ENCODE measurements at places on chromosomes 3 and 15.

DNA sequence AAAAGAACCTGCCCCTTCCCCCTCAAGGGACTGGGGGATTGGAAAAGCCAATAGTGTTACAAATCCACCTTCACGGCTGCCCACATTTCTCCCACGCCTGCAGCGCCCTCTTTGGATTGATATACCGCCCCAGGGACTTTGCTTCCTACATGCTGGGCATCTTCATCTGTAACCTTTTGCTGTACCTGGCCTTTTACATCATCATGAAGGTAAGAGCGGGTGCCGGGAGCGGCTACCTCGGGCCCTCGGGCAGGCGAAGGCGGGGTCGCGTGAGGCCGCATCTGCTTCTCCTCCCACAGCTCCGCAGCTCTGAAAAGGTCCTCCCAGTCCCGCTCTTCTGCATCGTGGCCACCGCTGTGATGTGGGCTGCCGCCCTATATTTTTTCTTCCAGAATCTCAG lies 73.1 kb downstream of the USF3 start:
- DNase-seq = no peak

- DNase-seq = no peak
Measured at GRCh38 chr15:75123395-75123794, 78.3 kb upstream of the C15orf39 start.

- no peak for DNase-seq
Measured at GRCh38 chr15:43086551-43086950, 19.3 kb downstream of the UBR1 start.

DNA sequence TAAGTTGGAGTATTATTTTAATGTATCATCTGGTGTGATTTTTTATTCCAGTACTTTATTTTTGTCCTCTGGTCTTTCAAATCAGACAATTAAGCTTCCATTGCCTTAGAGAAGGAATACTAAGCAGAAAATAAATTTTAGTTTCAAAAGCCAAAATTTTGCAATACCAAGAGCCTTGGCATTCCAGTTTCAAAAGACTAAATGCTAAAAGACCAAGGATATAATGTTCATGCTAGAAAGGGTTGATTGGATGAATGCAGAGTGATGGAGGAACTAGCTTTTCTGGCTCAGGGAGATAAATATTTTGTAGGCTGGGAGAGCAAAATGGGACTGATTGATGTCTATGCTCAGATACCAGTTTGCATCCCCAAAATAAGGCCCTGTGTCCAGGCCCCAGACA lies 6.2 kb downstream of the CD200 start:
- no peak for DNase-seq

DNA sequence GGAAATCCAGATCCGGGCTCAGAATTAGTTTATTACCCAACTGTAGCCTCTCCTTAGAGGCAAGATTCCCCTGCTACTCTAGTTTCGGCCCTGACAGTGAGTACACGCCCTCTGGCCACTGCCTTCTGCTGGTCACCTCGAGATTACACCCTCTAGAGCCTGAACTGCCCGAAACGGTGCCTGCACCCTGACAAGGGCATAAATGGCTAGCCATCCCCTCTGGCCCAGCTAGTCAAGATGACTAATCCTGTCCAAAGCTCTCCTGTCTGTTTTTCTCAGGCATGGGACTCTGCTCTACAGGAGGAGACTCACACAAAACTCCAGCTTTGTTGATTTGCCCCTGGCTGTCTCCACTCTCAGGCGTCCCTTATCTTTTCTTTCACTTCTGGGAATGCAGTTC lies 150.5 kb upstream of the UBE2E2 start:
- no peak for DNase-seq

- no peak for DNase-seq
Measured at GRCh38 chr3:101312545-101312944, 7.8 kb downstream of the IMPG2 start.

- no peak for DNase-seq
Measured at GRCh38 chr3:13528217-13528867, 20.6 kb upstream of the FBLN2 start.

GRCh38 chr15:58564981-58565380 lies 133.2 kb downstream of the LIPC start:
- DNase-seq = no peak

GRCh38 chr3:58190291-58190690 lies 20.5 kb downstream of the DNASE1L3 start:
- DNase-seq = no peak

- no peak for DNase-seq
Measured at GRCh38 chr3:123084738-123085237, 18.0 kb downstream of the PDIA5 start.

GRCh38 chr3:173911446-173911845 lies 513.9 kb downstream of the NLGN1 start:
- DNase-seq = no peak

DNA sequence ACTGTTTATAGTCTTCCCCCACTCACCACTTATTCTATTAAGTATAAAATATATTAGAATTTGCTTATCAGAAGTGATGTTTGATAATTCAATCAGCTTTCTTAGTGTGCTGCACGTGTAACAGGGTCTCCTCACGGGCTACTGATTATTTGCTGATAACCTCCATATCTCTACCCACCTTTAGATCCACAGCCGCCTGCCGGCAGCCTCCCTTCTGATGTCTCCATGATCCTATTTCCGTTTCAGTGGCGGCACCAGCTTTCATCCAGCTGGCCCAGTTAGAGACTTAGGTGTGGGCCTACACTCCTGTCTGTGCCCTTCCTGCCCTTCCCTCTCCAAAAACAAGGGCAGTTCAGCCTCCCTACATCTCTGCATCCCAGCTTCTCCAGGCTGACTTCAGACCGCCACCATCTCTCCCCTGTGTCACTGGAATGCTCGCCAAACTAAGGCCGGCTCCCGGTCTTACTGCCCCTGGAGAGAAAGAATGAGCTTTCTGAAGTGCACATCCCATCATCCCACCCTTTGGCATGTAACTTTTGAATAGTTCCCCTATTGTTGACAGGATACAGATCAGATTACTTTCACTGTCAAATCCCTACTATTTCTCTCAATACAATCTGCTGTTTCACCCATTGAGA lies 76.6 kb upstream of the PRTG start:
- DNase-seq = no peak

DNA sequence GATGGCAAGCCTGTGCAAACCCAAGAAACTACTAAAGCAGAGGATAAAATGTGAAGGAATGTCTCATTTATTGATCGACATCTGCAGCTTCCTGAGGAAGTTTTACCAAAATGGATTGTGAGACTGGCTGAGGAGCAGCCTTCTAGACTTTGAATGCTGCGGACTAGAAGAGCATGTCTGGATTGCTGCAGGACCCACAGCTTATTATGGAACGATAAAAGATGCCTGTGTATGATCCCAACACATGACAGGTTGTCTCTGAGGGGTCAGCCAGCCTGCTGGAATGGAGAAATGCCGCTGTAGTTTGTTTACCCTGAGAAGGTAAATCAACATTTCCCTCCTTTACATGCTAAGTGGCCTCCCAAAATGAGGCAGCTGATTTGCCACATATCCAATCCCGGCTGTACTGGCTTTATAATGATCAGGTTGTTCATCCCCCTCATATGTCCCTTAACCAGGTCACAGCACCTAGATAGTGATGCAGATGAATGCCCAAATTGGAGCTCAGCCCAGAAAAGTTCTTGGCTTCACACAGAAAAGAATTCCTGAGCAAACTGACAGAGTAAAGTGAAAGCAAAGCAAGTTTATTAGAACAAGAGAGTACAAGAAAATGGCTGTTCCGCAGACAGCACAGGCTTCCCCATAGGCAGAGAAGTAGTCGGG lies 63.9 kb downstream of the IL12A start:
- DNase-seq = no peak

GRCh38 chr15:43406808-43407207 lies 35.9 kb downstream of the TUBGCP4 start:
- no peak for DNase-seq

GRCh38 chr3:130609166-130609979 lies 92.4 kb downstream of the COL6A6 start:
- no peak for DNase-seq

- no peak for DNase-seq
Measured at GRCh38 chr15:33654860-33655259, 313.4 kb upstream of the CHRM5 start.

DNA sequence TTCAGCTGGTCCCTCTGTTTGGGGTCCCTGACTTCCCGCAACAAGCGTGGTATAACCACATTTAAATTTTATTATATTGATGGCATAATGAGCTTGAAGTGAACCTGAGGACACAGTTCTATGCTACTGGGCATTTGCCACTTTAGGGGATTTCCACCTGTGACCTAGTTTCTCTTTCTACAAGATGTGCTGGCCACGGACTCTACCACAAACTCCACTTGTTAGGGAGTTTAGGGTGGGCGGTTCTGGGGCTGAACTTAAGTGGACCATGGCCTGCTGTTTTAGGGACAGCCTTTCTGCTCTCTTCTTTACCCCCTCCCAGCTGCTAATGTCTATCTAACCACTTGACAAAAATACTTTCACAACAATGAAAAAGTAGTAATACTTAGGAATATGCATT lies 1199.1 kb downstream of the SI start:
- DNase-seq = no peak

GRCh38 chr15:59539799-59540198 lies 71.8 kb upstream of the GCNT3 start:
- DNase-seq = no peak

GRCh38 chr3:46410669-46411068 lies 3.6 kb downstream of the CCRL2 start:
- DNase-seq = no peak

DNA sequence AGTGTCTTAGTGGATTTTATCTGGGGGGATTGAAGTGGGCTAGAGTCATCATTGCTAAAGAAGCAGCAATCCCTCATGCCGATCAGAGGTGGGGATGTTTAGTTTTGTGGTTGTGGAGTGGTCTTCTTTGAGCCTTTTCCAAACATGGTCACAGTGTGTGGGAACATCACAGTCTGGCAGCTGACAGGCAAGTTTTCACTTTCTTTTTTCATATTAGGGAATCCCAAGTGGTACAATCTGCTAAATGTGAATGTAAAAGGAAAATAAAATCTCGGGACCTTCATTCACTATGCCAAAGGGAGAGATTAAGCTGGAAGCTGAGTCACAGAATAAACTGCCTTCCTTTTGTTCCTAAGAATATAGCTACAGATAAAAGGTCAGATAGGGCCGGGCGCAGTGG lies 10.4 kb upstream of the CX3CR1 start:
- DNase-seq = no peak

GRCh38 chr15:72790302-72790910 lies 6.8 kb upstream of the ADPGK start:
- no peak for DNase-seq

DNA sequence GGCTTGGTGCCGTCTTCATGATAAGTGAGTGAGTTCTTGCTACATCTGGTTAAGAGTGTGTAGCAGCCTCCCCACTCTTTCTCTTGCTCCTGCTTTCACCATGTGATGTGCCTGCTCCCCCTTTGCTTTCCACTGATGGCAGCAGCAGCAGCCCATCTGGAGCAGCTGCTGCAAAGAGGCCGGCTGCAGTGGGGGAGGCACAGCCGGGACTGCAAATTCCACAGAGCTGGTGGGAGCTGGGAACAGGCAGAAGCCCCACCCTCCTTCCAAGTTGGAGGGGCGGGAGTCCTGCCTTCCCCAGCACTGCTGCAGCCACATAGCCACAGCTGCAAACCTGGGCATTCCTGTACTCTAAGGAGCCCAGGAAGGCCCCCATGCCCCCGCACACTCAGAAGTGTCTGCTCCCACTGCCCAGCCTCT lies 62.8 kb upstream of the IMPG2 start:
- DNase-seq = no peak

GRCh38 chr15:81939604-81940440 lies 106.0 kb downstream of the MEX3B start:
- no peak for DNase-seq

DNA sequence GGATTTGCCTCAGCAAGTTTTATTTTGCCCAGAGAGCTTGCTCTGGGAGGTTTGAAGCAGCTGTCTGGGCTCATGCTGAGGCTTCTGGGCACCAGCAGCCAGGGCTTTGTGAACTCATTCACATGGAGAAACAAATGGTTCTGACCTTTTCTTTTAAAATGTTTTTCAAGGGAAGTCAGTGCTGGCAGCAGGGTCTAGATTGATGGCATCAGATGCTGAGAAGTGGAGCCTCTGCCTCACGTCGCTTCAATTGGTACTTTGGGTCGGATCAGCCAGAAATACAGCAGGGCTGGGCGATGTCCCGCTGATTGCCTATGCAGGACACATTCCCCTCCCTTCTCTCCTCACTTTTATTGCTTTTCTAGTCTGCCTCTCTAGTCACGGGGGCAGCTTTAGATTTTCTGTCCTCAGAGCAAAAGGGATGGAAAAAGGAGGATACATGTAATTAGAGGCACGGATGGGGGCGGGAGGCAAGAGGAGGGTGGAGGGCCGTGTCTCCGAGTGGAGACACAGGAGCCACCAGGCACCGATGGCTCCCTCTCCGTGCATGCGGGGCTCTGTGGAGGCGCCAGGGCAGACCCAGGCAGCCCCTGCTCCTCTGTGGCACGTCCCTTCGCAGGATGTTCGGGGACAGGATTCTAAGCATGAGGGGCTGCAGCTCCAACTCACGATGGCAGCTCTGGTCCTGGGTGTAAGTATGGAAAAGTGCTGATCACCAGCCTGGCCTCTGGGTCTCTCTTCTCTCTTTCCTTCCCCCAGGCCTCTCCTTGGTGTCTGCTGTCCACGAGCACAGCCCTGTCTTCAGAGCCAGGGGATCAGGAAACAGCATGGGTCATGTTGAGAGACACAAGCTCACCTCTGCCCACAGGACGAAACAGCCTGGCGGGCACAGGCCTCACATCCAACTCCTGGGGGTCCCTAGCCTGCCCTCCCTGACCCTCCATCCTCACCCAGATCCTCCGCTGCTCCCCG lies 116.1 kb downstream of the FAM43A start:
- no peak for DNase-seq

GRCh38 chr3:187533797-187534196 lies 136.4 kb downstream of the SST start:
- DNase-seq = no peak

GRCh38 chr15:69852482-69852881 lies 245.2 kb downstream of the TLE3 start:
- no peak for DNase-seq

GRCh38 chr3:58293516-58293915 lies 12.5 kb upstream of the RPP14 start:
- no peak for DNase-seq

Data from activated naive CD4-positive, alpha-beta T cell (primary cell).